Caudate nucleus (tissue), 63 donors: ENCODE measurements at places on chromosomes 13 and 19.

- DNase-seq = no peak
Observed at GRCh38 chr19:51128227-51128626, 3.5 kb downstream of the SIGLEC9 start.

DNA sequence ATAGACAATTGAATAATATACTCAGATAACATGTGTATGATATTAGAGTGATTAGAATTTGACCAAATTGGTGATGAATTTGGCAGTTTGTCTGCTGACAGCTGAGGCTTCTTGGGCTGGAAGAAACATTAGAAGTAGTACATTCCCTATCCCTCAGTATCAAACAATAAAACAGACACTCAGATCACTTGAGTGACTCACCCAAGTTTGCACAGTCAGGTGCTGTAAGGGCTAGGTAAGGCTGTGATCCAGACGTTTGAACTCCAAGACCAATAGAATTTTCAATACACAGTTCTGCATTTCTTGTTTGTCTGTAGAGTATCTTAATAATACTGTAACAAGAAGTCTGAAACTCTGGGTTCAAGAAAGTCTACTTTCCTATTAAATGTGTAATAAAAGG, 223.5 kb downstream of the POSTN start:
- DNase-seq = no peak

- DNase-seq = no peak
Observed at GRCh38 chr19:13817615-13818371, 22.6 kb downstream of the ZSWIM4 start.

- DNase-seq = no peak
Observed at GRCh38 chr19:33198169-33198568, 4.0 kb downstream of the LRP3 start.

GRCh38 chr19:33403221-33403972, 29.9 kb downstream of the CEBPG start:
- DNase-seq = no peak

DNA sequence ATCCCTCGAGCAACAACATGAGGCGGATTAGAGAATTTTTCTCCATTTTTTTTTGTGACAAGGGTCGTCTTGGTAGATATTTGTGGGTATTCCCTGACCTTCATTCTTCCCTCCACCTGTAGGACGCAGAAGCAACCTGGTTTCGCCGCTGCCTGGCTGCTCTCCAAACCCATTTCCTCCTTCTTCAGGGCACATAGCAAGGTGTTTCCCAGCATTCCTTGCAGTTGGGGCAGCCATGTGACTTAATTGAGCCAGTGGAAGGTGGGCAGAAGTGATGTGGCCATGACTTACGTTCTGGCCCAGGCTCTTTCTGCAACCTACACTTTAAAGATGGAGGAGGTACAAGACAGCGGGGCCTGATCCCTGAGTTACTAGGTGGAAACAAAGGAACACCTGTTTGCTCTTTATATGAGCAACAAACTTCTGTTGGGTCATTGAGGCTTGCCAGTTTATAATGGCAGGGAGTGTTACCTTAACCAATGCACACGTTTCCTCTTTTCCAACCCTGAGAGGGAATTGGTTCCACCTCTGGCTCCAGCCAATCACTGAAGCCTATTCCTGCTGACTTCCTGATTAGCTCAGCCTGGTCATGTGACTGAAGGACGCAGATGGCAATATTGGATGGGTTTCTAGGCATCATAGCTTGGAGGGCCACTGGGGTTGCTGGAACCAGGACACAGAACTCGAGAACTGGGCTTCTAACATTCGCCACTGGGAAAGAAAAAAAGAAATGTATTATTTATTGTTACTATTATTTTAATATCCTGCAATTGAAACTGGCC, 30.8 kb upstream of the ZNRF4 start:
- no peak for DNase-seq

DNA sequence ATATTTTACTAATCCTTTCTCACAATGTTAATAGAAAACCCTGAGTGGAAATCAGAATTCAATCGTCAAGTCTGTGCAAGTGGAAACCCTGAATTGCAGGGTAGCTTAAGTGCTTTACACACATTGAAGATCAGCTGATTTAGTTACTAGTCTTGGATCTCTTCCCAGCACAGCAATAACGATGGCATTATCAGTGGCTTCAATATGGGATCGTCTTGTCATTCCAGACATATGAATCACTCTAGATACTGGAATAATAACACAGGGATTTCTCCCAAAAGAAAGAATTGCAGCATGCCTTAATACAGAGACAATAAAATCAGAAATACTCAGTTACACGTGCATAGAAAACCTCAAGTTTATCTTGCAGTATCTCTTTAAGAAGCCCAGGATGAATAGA, 12.6 kb upstream of the METTL21C start:
- DNase-seq = no peak

- DNase-seq = no peak
Observed at GRCh38 chr13:19606737-19607136, 26.7 kb upstream of the MPHOSPH8 start.

- no peak for DNase-seq
Observed at GRCh38 chr13:110393761-110394160, 86.7 kb downstream of the COL4A2 start.

GRCh38 chr19:58229255-58229639, 533 bp downstream of the ZNF544 start:
- DNase-seq = no peak

- DNase-seq = no peak
Observed at GRCh38 chr19:28556371-28556770, 656.6 kb downstream of the UQCRFS1 start.
